Activated CD8-positive, alpha-beta memory T cell treated with anti-CD3 and anti-CD28 coated beads for 24 hours (primary cell): ENCODE measurements at places on chromosomes 6 and 20.

DNA sequence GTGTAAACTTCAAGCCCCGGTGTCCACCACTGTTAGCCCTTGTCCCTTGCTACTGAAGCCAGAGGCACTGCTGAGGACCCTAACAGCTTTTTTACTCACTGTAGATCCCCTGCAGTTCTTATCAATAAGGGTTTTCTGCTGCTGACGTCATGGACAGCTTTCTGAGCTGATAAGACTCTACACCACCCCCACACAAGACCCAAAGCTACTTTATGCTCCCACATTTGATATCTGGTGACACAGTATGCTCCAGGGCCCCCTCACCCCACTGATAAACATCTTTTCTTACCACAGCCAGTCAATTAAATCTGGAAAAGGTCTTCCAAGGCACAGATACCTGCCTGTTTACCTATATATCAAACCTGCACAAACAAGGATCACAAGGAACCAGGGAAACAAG lies 65.3 kb downstream of the NUS1 start:
- no peak for DNase-seq

GRCh38 chr6:155216312-155217046 lies 47.3 kb upstream of the CLDN20 start:
- DNase-seq: no peak

DNA sequence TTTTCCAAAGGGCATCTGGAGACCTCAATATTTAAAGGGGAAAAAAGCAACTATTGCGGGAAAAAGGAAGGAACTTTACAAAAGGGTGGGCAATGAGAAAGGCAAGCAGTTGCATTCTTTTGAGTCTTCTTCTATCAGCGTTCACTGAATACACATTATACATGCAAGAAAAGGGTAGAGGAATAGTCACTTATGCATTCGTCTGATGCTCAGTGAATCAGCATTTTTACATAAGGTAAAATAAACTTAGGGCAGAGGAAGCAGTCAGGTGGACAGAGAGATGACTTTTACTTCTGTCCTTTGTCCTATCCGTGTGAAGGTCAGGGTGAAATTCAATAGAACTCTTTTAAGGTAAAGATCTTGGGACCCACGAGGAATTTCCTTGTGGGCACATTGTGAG lies 49.3 kb downstream of the PRND start:
- no peak for DNase-seq

GRCh38 chr6:31285486-31285885 lies 13.6 kb upstream of the HLA-C start:
- DNase-seq: no peak

GRCh38 chr20:1802385-1803060 lies 92.7 kb upstream of the SIRPA start:
- peak; percentile 69 for DNase-seq

GRCh38 chr20:47370850-47371782 lies 14.6 kb upstream of the ZMYND8 start:
- no peak for DNase-seq

DNA sequence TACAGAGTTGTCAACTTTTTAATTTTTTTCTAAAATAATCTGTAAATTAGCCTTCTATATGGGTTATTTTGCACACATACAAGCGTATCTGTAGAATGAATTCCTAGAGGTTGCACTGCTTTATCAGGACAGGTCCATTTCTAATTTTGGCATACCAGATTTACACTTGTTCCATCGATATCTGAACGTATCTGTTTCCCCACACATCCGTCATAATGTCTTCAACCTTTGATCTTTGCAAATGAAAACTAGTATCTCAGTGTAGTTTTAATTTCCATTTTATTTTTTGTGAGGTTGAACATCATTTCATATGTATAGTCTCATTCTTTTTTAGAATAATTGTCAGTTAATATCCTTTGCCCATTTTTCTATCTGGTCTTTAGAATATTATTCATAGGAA lies 22.7 kb downstream of the SENP6 start:
- DNase-seq: no peak

- DNase-seq: no peak
Measured at GRCh38 chr6:167569041-167569805, 244.3 kb downstream of the TTLL2 start.

DNA sequence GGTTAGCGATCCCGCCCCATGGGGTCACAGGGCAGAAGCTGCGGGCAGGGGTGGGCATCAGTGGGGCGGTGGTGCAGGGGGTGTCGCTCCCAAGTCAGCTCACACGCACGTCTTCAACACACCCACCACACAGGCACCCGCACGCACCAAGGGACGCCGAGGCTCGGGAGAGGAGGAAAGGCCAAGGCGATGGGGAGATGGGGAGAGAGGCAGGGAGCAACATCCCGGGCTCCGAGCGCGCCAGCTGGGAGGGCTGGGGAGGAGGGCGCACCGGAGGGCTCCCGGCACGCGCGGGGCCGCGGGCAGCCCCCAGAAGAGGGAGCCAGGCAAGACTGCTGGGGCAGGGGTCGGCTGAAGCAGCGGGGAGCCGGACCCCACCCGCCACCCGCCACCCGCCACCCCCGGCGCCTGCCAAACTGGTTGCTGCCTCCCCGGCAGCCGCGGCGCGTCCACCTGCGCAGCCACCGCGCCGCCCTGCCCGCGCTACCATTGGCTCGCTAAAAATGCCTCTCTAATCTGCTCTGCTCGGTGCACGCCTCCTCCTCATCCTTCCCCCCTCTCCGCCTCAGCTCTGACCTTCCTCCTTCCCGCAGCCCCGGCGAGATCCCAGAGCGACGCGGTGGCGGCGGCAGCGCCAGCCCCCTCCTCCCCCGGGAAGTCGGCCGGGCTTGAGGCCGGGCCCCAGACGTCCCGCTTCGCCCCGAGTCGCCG lies at the start of gene PACSIN1:
PACSIN1 (plus strand) TSS at position 546 of the 711 bp plus-strand sequence. CDS start 60,230 bp downstream, outside the sequence.
- DNase-seq: no peak

- DNase-seq: no peak
Measured at GRCh38 chr20:60246751-60247150, 288.5 kb downstream of the CDH26 start.
